CD4-positive, alpha-beta T cell treated with Interleukin-17A for 1 hour (primary cell): ENCODE measurements at places on chromosomes 3 and 15.

GRCh38 chr3:163368168-163368567 is 1710.1 kb downstream of the SI start:
- DNase-seq: no peak

GRCh38 chr3:30370681-30371271 is 235.6 kb upstream of the TGFBR2 start:
- no peak for DNase-seq

DNA sequence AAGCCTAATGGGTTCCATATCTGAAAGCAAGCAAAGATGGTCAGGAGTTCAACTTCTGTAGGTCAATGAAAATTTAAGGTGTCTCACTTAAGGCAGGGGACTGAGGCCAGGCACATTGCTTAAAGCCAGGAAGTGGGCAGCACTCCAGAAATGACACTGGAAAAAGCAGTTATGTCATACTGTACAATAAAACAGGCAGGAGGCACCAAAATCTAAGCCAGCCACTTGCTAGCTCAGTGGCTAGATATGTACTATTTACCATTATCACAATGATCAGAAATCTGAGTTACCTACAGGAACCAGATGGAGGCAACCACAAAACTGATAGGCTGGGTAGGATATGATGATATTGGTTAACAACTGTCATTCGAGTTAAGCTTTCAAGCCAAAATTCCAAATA is 57.3 kb downstream of the FRMD5 start:
- no peak for DNase-seq

DNA sequence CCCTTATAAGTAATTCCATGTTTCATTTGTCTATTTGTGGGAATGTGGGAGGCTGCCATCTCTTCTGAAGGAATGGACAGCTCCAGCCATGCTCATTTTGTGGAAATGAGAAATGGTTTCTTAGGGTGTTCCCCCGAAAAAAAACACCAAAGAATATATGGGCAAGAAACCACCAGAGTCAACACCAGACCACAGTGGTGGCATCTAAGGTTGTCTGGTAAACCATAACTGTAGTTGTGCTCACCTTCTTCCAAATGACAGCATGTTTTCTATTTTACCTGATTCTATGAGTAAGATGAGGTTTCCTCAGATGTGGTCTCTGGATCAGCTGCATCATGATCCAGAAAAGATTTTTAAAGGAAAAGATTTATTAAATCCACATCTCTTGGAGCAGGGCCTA is 217.0 kb upstream of the C2CD4B start:
- DNase-seq: no peak

GRCh38 chr3:13275376-13276005 is 144.6 kb downstream of the NUP210 start:
- DNase-seq: no peak
